ENCODE measurements at places on chromosomes 5 and 9. TPM values are rescaled to one million over a fixed set of nuclear protein-coding genes. Genes with fewer than 3 reads are reported as not detected.
A peak's percentile ranks its signal among the peaks of the same experiment; 100 is the strongest.

DNA sequence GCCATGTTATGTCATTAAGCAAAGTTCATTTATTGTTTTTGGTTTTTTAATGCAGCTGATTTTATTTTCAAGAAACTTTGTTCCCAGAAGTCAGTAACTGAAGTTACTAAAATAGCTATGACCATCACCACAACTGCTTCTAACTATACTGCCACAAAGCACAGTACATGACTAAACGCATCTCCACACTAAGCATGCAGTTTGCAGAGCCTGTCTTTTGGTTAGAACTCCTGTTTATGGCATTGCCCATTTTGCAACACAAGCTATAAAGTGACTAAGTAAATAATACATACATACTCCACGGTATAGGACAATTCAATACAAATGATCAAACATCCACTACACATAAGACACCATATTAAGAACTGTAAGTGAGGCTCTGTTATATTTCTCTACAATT lies 109.7 kb downstream of the MLLT3 start:
- DNase-seq = no peak

DNA sequence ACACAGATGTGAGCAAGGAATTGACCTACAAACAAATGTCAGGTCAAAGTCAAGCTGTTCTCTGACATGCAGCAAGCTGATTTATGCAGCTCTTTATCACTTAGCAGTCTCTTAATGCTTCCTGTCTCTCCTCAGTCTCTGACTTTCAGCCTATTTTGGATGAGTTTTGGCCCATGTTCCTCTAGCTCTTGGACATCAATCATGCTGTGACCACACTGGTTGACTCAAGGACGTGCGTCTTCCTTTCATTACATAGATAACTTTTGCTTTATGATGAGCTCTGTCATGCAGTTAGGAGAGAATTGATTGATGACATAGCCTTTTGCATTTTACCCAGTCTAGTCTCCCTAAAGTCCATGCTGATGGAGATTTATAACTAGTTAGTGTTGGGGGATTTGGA lies 9.4 kb upstream of the REEP5 start:
- no peak for DNase-seq

Gene CBY3
- 0.26 TPM for total RNA-seq

GRCh38 chr5:83145241-83145640 lies 67.9 kb downstream of the XRCC4 start:
- DNase-seq = no peak

DNA sequence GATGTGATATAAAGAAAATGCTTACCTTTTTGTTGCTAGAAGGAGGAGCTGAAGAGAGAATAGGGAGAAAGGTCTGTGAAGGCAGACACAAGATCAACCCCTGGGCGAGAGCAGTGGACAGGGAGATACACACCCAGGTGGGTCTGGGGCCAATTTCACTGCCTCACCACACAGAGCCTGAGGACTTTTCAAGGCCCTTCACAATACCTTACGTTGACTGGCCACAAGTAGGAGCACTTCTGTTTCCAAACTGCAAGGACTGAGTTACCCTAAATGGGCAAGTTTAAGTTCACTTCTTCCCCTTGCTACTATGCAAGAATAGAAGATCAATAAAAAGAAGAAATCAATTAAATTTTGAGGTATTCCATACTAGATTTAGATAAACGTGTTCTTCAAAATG lies 174.5 kb upstream of the SLC12A2 start:
- no peak for DNase-seq

Gene CARTPT
- not detected for total RNA-seq

DNA sequence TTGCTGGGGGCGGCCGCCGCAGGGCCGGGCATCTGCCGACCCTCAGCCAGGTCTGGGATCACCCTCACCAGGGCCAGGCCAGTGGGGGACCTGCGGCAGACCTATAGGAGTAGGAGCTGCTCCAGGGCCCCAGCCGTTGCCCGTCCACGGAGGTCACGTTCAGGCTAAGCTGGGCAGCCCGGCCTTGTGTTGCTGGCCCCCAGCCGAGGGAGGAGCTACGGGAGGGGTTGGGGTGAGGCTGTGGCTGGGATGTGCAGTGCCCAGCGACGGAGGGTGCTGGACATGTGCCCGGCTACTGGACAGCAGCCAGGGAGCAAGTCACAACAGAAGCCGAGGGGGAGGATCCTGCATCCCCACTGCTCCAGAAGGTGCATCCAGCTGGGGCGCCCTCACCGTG lies 39.6 kb upstream of the SLC6A19 start:
- no peak for DNase-seq

DNA sequence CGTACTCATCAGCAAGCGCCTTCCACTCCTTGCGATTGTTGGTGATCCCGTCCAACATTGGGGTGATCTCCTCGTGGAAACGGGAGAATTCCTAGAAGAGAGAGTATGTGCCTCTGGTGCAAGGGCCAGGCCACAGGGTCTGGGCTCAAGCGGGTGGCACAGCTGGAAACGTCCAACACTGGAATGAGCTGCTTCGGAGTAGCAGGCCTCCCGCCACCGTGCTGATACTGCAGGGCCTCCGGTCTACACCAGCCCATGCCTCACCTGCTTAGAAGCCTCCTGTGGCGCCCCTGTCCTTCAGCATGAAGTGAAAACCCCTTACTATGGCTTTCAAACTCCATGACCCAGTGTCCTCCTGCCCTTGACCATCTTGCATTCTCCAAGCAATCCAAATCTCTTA lies 81.4 kb downstream of the PDE6A start:
- DNase-seq = no peak

- DNase-seq = no peak
Observed at GRCh38 chr9:89095761-89096528, 82.7 kb downstream of the SHC3 start.

Gene PCDHA6
- 0.88 TPM for total RNA-seq

Gene LAMC3
- total RNA-seq = 0.07 TPM

Gene GM2A
- total RNA-seq = 18.5 TPM

GRCh38 chr9:95937131-95937530 lies 61.6 kb downstream of the ERCC6L2 start:
- no peak for DNase-seq

Gene EQTN
- total RNA-seq = not detected

Gene HSD17B3
- not detected for total RNA-seq

DNA sequence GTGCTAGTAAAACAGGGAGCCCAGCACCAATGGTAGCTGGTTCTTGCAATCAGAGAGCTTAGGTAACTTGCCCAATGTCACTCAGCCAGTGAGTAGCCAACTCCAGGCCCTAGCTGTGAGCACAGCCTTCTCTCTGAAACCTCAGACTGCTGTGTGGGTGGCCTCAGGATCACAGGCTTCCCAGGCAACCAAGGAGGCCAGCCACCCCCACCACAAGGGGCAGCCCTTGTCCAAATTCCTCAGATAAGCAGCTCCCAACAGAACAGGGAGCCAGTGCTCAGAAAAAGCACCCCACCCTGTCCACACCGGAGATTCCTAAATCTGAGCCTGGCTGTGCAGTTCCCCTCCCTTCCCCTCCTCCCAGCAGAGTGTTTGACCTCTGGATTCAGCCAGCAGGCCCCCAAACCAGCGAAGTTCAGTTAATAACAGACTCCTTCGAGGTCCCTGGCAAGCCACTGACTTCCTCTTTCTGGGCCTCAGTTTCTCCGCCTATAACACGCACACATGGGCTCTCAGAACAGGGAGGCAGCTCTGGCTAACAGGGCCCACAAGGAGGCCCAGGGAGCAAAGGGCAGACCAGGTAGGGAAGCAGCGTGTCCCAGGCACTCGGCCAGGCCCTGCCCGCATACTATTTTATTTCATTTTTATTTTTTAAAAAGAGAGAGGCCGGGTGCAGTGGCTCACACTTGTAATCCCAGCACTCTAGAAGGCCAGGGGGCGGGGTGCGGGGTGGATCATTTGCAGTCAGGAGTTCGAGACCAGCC lies 2.7 kb downstream of the EEIG1 start:
- DNase-seq = no peak

Gene FCN2
- total RNA-seq = not detected

GRCh38 chr9:4519604-4520003 lies 29.3 kb downstream of the SLC1A1 start:
- no peak for DNase-seq

GRCh38 chr5:5309645-5310044 lies 112.8 kb upstream of the ICE1 start:
- no peak for DNase-seq

DNA sequence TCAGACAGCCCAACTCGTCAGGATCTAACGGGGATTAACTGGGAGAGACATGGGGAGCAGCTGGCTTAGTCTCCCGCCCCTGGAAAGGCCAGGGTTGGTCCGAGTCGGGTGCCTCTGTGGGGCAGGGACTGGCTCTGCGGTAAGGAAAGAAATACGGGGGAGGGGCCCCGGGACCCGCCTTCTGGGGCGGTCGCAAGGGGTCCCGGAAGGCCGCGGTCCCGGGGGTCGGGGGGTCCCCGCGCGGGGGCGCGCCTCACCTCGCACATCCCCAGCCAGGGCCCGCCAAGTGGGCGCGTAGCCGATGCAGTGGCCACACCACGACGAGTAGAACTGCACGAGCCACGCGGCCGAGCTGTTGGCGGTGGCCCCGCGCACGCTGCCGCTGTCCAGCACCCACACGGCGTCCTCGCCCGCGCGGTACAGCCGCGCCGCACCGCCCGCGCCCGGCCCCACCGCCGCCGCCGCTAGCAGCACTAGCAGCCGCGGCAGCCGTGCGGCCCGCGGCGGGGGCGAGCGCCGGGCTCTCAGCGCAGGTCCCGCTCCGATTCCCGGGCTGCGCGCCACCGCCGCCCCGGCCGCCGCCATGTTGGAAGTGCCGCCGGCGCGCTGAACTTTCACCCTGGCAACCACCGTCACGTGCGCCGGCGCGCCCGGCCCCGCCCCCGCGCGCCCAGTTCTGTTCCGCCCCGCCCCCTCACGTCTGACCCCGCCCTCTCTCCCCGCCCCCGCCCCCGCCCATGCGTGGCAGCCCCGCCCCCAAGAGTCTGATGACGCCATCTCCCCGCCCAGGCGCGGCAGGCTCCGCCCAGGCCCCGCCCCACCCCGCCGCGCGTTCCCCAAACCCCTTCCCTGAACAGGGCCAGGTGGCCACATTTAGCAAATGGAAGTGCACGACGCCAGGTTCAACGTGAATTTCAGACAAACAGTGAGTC lies at the start of gene QSOX2:
Gene QSOX2 (minus strand): TSS at position 594 of the 932 bp plus-strand sequence. CDS start 9 bp downstream, at position 585.
- DNase-seq = peak; percentile 24

- DNase-seq = no peak
Observed at GRCh38 chr5:180669661-180670060, 20.3 kb upstream of the FLT4 start.

- no peak for DNase-seq
Observed at GRCh38 chr5:141528291-141528984, 39.6 kb downstream of the PCDHGC5 start.

Gene PTGS1
- 14.4 TPM for total RNA-seq

GRCh38 chr5:1511651-1512540 lies 11.9 kb downstream of the LPCAT1 start:
- DNase-seq = no peak

GRCh38 chr5:116487045-116487444 lies 87.6 kb downstream of the SEMA6A start:
- no peak for DNase-seq

GRCh38 chr9:81335879-81336421 lies 353.4 kb downstream of the TLE1 start:
- DNase-seq = no peak

DNA sequence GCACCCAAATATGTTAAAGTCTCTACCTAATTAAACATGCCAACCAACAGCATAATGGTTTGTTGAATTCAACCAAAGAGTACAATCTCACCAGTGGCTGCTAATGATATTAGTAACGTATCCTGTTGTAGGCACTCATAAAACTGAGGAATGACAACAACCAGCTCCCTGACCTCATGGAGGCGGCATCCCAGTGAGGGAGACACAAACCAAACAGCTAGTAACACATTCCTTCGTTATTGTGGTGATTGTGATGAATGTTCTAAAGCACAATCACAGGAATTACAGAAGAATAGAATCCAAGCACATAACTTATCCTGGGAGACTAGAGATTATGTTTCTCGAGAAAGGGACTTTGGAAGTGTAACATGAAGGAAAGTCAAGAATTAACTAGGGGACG lies 224.6 kb downstream of the CTNND2 start:
- DNase-seq = no peak

Gene ISL1
- not detected for total RNA-seq

GRCh38 chr5:137688210-137688840 lies 47.6 kb downstream of the KLHL3 start:
- DNase-seq = no peak

Gene LCN1
- not detected for total RNA-seq

GRCh38 chr9:114053246-114054005 lies 24.7 kb downstream of the AMBP start:
- no peak for DNase-seq

DNA sequence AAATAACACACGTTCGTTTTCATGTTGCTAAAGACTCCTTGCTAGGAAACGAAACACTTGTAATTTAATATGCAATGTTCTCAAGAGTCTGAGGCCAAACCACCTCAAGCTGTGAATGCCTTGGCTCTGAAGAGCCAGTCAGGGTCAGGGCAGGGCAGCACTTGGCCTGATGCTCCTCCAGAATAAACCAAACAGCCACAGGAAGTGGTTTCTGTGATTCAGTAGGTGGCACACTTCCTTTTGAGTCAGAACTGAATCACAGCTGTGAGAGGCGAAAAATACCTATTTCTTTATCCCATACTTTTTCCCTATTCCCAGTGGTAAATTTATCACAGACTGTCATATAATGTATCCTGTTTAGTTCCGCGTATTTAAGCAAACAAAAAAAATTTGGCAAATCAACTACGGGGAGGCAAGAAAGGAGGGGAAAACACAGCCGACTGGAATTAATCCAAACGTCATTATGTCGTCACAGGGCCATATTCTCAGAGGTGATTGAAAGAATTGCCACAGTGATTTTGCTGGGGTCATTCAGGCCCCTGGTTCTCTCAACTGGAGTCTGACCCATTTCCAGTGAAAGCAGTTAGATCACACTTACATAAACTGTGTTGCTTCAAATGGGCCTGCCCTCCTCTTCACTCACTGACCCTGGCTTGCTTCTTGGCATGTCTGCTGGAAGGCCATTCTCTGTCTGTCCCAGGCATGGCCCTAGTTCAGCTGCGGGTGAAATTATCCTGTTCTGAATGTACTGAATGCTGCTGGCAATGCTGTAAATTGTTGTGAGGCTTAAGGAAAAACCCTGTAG lies 71.2 kb downstream of the ARRDC3 start:
- peak; percentile 96 for DNase-seq

DNA sequence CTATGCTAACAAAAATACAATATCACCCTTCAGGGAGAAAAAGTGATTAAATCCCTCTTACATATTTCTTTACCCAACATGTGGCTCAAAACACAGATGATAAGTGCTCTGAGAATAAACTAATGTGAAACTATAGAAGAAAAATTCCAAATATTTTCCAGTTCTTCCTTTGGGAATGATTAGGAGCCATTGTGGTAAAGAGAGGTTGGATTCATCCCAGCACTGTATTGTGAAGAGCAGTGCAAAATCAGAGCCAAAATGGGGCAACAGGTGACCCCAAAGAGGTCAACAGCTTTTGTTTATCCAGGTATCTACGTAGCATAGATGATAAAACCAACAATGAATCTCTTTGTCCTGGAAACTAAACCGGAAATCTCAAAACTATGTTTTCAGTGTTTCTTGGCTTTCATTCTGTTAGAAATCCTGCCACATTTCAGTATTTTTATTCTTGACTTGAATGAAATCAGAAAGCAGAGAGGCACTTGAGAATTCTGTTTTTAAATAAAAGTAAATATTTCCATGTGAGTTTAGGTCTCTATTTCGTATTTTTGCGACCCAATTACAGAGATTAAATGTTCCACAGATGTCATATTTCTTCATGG lies 120.4 kb upstream of the FST start:
- DNase-seq = no peak

GRCh38 chr5:14039576-14039975 lies 95.1 kb upstream of the DNAH5 start:
- no peak for DNase-seq

GRCh38 chr9:137379761-137380161 lies 43.2 kb downstream of the EXD3 start:
- DNase-seq = no peak

Gene DND1
- total RNA-seq = 0.13 TPM

GRCh38 chr5:106610041-106610440 lies 1060.7 kb downstream of the EFNA5 start:
- DNase-seq = no peak
